GM23248 (cell line): ENCODE measurements at places on chromosomes 5 and 9.

DNA sequence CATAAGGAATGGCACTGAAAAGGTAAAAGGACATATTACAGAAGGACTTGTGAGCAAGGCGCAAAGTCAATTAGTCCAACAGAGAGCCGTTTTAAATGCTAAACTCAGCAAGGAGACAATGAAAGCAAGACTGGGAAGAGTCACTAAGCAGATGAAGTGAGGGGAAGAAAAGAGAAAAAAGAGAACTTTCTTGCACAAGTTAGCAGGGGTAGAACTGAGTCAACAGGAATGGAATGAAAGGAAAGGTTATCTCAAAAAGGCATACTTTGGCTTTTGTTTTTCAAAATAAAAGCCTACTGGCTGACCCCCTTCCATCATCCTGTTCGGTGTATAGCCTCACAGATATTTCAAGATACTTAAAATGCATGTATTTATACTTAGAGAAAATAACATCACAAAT lies 75.0 kb downstream of the NR6A1 start:
- DNase-seq: peak; percentile 54

- DNase-seq: no peak
These were observed 6.9 kb downstream of the SUSD1 start for GRCh38 chr9:112168197-112168596.

DNA sequence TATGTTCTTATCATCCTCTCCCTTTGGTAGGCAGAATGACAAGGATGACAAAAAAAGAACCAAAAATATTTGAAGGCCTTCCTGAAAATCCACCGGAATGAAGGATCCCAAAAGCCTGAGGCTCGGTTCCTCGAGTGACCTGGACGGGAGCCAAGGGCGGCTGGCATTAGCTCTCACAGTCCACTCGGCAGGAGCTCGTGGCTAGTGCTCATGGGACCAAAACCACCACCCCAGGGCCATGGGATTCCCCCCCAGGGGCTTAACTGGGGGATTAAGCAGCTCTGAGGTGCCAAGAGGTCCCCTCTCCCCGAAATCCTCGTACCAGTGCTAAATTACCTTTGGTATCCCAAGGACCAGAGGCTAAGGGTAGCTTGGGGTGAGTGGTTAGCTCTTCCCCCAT lies 586 bp upstream of the PDZD2 start:
- DNase-seq: peak; percentile 12

- no peak for DNase-seq
These were observed 189.6 kb downstream of the COX7C start for GRCh38 chr5:86807046-86808031.

- no peak for DNase-seq
These were observed 24.6 kb upstream of the KIF2A start for GRCh38 chr5:62281411-62281810.

DNA sequence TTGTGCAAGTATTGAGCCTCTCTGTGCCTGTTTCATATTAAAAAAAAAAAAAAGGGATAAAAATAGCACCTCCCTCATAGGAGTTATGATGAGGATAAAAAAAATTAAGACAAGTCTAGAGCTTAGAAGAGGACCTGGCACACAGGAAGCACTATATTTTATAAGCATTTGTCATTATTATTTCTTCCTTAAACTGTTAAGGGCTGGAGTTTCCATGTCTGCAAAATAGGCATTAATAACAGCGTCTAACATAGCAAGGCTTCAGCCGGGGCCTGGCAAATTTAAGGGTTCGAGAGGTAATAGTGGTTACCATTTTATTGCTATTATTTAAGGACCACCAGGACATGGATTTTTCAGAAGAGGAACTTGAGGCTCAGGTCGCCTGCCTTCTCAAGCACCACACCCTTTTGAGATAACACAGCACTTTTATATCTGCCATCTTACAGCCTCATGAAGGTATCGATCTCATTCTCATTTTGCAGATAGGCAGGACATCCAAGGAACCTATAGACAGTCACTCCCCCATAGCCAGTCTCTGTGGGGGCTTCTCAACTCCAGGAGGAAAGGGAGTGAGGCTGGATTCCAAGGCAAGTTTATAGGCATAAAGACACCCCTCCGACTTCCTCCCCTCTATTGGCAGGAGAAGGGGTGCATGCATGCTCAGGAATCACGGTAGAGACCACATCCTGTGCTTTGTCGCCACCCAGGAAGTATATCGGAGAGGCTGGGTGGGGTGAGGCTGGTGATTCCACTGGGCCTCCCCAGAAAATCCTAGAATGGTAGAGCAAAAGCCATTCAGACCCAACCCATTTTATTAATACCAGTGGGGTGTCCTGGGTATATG lies 2.4 kb downstream of the ANXA6 start:
- DNase-seq: peak; percentile 43

- DNase-seq: peak; percentile 82
These were observed 155.0 kb downstream of the NFIB start for GRCh38 chr9:14158916-14159315.

DNA sequence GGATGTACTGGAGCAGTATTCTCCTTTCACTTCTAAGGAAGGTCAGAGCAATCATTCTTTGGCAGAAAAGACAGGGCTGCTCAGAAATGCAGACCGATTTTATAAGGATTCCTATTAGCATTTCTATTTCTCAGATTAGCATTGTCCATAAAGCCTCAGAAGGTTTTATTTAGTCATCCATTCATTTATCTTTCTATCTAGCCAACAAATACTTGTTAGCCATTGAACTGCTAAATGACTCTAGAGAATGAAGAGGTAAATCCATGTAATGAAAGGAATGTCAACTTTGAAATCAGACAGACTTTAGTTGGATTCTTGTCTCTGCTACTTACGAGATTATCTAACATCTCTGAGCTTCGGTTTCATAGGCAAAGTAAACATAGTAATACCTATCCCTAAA lies 165.2 kb downstream of the SLC25A46 start:
- DNase-seq: no peak

DNA sequence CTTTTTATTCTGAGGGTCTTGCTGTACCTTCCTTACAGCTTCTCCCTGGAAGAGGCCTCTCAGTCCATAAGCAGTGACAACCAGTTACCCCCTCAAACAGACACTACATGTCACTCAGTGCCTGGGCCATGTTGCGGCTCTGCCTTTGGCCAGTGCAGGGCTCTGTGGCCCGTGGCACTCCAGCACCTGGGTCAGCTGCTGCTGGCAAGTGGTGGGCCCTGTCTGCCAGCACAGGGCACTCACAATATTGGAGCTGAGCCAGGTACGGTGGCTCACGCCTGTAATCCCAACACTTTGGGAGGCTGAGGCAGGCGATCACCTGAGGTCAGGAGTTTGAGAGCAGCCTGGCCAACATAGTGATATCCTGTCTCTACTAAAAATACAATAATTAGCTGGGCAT lies 24.2 kb downstream of the DAP start:
- no peak for DNase-seq

DNA sequence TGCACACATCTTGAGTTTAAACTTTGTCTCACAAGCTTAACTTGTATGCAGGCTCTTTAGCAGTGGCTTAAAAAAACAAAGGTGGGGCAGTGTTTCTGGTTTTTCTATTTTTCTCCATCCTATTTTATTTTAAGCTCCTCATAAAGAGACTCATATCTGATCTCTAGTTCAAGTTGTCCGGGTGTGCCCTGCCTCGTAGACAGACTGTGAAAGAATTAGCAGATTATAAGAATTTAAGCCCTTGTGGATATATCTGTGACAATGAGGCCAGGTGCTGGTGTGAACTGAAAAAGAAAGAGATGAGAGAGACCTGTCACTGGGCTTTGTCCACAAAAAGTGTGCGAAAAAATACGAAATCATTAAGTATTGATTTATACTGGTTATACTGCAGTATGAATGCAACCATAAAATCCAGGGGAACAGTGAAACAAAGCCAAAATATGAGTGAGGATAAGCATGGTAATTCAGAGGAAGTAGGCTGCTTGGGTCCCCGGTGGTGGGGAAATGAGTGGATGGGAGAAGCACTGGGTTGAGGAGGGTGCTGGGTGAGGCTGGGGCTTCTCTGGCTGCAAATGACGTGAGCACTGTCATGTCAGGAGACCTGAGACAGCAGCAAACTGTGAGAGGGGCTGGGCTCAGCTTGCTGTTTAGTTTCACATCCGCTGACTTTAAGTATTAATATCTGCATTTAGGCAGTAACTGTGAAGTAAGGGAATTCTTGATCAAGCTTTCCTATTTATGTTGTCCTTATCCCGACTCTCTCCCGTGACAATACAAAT lies 179.7 kb upstream of the ANKRD55 start:
- DNase-seq: no peak

DNA sequence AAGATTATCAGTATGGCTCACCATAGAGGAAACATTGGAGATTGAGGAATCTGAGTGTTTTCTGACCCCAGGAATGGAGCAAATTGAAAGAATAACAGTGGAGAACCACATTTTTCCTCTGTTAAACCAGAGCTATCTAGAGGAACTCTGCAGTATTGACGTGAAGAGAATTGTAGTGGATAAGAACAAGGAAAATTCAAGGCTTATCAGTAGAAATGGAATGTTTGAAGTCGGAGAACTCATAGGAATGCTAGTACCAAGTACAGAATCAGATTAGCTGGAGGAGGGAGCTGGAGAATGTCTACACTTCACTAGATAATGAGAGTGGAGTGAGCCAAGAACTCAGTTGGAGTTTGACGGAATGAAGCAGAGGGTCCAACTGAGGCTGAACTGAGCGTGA lies 50.3 kb downstream of the SNCAIP start:
- no peak for DNase-seq

- no peak for DNase-seq
These were observed 106.6 kb downstream of the ARHGAP26 start for GRCh38 chr5:142876817-142877216.

- peak; percentile 53 for DNase-seq
These were observed 36.7 kb downstream of the MTREX start for GRCh38 chr5:55344392-55344992.

- peak; percentile 90 for DNase-seq
These were observed 7.3 kb downstream of the COL5A1 start for GRCh38 chr9:134648701-134649530.
